ENCODE measurements at places on chromosomes 3 and 15. TPM values are rescaled to one million over a fixed set of nuclear protein-coding genes. Genes with fewer than 3 reads are reported as not detected.

ASB14 gene
- polyA plus RNA-seq = 2.4 TPM

MCF2L2 gene
- 3.3 TPM for polyA plus RNA-seq

SEMA5B gene
- polyA plus RNA-seq = 6.2 TPM

DOCK3 gene
- polyA plus RNA-seq = 1.7 TPM

RAB6B gene
- 4.8 TPM for polyA plus RNA-seq

IL12A gene
- 2.6 TPM for polyA plus RNA-seq

Measured in left lung (tissue), 14 donors.